ENCODE measurements at places on chromosomes 2 and 18. TPM values are rescaled to one million over a fixed set of nuclear protein-coding genes. Genes with fewer than 3 reads are reported as not detected.

DNA sequence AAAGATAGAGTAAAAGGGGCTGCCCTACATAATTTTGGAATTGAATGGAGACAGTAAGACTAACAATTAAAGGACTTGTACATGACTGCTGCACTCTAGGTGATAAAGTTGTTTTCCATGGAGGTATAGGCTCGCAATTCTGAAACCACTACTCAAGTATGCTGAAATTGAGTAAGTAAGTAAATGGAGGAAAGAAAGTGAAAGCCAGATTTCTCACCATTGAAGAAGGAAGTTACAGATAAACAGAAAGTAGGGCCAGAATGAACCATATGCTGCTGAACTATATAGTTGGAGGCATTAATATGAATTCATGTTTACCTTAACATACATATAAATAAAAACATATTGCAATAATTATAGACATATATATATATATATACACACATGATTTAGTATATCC lies 225.7 kb upstream of the ST6GAL2 start:
- no peak for DNase-seq

GRCh38 chr2:49278141-49278540 lies 123.8 kb upstream of the FSHR start:
- DNase-seq: no peak

GRCh38 chr18:44934901-44935300 lies 254.2 kb downstream of the SETBP1 start:
- DNase-seq: no peak

DNA sequence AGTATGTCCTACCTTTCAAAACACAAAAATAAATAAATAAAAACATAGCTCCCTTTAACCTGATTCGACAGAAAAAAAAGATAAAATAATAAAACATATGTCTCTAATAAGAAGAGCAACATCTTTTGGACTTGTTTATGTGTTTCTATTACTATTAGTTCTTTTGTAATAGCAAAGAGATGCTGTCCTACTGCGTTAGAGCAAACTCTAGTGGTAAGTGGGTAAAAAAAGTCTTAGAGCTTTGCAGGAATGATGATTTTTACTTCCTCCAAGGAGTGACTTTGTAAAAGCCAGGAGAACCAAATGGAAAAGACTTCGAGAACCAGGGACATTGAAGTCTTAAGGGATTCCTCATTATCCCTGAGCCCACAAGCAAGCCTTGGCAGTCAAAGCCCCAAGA lies 450.1 kb downstream of the METTL4 start:
- DNase-seq: no peak

- DNase-seq: no peak
These were observed 466.4 kb downstream of the MEIS1 start for GRCh38 chr2:66901344-66901743.

DNA sequence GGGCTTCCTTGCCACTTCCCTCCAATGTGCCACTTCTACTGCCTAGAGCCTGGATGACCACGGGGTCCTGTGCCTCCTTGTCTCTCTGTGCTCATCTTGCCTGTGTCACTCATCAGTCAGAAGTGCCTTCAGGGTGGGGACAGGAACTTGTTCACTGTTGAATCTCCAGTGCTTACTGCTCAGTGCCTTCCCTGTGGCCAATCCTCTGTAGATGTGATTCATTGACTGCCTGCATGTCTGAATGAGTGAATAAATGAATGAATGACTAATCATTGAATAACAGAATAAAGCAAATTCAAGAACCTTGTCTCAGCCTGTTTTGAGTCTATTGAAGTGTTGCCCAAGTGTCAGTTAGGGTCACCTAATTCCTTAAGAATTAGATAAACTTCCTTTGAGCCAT lies 42.3 kb upstream of the FAM136A start:
- no peak for DNase-seq

DNA sequence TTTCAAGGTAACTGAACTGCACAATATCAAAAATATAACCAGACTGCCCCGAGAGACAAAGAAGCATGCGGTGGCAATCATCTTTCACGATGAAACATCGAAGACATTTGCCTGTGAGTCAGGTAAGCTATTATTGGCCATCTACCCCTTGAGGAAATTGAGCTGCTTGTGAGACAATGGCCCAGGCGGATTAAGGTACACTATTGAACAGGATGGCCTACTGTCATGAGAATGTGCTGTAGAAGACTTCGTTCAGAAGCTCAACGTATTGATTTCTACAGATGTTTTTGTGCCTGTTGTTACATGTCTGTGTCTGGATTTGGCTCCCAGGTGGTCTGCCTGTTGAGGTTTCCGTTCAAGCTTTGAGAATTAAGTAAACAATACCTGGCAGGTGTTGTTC lies 198.7 kb downstream of the DOK6 start:
- no peak for DNase-seq

DNA sequence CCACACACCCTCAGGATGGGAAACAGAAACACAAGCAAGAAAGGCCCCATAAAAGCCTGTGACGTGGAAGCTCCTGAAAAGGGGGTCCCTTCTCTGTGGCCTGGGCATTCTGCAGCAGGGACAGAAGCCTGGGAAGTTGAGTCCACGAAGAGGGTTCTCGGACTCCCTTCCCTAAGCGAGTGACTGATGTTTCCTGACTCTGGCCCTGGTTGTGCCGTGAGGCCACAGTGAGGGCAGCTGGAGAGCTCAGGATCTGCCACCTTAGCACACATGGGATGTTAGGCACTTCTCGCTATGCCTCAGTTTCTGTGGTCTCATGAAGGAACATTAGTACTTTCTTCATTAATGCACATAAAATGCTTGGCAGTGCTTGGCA lies 87.2 kb upstream of the ZFP36L2 start:
- no peak for DNase-seq

DNA sequence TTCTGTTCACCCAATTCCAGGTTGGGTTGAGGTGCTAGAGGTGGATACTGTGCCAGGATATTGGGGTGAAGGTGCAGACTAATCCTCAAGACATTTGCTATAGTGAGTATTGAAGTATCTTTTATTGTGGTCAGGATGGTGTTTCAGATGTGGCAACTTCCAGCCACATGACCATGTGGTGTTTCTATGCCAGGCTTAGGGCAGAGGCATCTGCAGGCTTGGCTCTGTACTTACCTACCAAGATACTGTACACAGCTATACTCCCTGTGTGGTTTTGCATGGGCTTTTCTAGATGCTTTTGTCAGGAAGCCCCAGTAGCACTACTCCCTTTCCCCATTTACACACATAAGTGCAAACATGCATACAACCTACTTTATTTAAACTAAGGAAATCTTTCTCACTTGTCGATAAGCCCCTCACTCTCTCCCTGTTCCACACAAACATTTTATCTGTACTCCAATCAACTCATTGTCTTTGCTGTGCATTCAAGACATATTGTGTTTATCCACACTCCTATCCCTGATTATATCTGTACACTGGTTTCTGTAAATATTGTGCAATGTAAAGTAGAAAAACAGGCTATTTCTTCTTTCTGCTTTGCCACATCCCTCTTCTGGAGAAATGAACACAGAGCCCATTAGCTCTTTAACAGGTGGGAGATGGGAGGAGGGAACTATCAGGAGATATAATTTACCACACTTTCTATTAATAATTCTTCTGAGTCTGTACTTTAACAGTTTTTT lies 12.3 kb downstream of the ARL6IP6 start:
- DNase-seq: no peak

DNA sequence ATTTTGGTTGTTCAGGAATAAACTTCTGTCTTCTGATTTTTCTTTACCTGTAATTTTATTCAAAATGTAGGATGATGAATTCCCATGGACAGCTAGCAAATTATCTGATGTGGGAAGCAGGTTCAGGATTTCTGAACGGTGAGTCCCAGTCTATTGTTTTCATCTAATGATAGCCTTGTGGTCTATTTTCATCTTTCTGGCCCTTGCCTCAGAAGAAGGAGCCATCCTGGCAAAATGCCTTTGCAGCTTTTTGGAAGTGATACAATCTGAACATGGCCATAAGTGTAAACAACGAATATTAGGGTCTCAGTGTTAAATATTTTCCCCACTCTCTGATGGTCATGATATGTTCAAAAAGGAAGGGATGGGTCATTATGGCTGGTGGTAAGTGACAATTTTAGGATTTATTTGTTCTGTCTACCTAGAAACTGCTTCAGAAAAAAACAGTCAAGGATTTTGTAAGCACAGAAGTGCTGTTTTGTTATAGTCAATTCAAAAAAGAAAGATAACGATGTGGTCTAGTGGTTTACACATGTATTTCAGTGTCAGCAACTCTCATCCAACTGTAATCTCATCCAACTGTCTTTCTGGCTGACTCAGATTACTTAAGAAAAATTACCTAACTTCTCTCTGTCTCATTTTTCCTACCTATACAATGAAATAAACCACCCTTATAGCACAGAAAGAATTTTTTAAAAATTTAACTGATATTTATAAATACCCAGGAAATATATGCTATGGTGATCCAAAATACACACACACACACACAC lies 272.6 kb upstream of the ERBB4 start:
- no peak for DNase-seq

- DNase-seq: no peak
These were observed 166.9 kb downstream of the MYO3B start for GRCh38 chr2:170344663-170345346.

- no peak for DNase-seq
These were observed 35.7 kb upstream of the ACTR3 start for GRCh38 chr2:113854208-113854607.

DNA sequence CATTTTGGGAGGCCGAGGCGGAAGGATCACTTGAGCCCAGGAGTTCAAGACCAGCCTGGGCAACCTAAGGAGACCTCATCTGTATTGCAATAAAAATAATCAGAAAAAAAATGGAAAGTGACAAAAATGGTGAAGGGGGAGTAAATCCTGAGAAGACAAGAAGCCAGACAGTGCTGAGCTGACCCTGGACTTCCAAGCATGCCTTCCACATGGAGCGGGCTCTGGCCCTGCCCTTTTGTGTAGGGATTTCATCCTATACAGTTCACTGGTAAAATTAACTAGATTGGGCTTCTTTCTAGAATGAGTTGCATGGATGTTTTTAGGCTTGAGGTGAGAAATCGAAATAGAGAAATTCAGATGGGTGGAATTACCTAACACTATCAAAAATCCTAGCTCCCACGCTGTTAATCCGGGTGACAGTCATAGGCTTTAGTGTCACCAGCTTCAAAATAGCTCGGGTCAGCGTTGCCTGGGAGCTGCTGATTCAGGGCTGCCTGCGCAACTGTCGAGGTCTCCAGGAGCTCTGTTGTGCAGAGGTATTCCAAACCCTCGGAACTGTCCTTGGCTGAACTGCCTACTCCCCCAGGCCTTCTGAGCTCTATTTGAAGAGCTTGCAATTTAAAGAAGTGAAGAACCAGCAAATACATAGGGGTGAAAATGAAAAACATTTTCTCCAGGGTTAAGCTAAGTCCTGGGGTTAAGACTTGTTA lies 21.5 kb upstream of the ZNF532 start:
- no peak for DNase-seq

GRCh38 chr2:31075941-31076590 lies 62.2 kb downstream of the GALNT14 start:
- DNase-seq: no peak

- no peak for DNase-seq
These were observed 330.0 kb upstream of the POU3F3 start for GRCh38 chr2:104523921-104524320.

GRCh38 chr2:112141626-112142007 lies 3.4 kb downstream of the FBLN7 start:
- DNase-seq: no peak

- no peak for DNase-seq
These were observed 14.5 kb downstream of the SH3BP4 start for GRCh38 chr2:234966340-234966739.

- no peak for DNase-seq
These were observed 143.7 kb downstream of the ATL2 start for GRCh38 chr2:38233231-38233983.

DNA sequence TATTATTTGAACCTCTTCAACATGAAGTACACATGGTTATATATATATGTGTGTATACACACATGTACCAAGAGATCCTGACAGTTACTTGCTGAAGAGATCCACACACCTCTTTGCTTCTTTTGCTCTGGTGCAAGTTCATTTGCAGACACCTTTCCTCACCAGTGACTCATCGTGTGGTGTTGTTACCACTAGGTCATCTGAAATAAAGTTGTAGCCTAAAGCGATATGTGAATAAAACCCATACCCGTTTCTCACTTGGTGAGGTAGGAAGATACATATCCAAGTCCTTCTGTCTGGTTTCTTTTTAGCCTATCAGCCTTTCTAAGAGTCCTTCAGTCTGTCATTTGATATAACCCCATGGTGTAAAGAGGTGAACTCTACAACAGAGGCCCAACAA lies 379.4 kb upstream of the RAB12 start:
- no peak for DNase-seq

- DNase-seq: no peak
These were observed 11.4 kb upstream of the RAB31 start for GRCh38 chr18:9696701-9697100.

GRCh38 chr2:221203125-221203524 lies 369.0 kb downstream of the EPHA4 start:
- no peak for DNase-seq

GRCh38 chr2:221502270-221503010 lies 69.7 kb downstream of the EPHA4 start:
- no peak for DNase-seq

- no peak for DNase-seq
These were observed 145.0 kb downstream of the TTC27 start for GRCh38 chr2:32772638-32773447.

GRCh38 chr2:41000906-41001305 lies 549.0 kb upstream of the SLC8A1 start:
- no peak for DNase-seq

DNA sequence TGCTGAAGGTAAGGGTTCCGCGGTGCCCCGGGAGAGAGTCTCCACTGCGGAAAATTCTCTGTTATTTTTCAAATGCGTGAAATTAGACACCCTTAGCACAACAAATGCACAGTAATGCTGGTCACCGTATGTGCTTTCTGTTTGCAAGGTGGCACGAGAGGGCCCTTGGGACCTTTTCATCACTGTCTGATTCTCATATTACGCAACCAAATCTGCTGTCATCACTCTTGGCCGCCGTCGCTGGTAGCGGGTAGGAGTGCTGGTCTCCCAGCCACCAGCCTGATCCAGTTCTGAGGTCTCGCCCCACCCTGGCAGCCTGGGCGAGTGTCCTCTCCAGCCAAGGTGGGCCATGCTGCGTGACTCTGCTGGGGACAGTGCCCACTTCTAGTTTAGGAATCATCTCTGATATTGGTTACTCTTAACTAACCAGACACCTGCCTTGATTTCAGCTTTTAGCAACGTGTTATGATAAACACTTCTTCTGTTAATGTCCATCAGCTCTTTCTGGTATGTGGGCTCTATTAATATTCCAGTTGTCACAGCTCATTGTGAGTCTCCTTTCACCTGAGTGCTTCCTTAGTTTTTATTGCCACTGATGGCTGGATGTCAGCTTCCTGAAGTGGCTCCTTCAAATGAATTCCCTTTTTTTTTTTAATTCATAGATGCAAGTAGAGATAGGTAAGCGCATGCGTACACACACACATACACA lies 199.4 kb downstream of the GBX2 start:
- peak; percentile 48 for DNase-seq

GRCh38 chr18:32717126-32717525 lies 55.7 kb downstream of the KLHL14 start:
- DNase-seq: no peak

The ANKRD29 gene
- 0.24 TPM for total RNA-seq

The CFAP65 gene
- 0.06 TPM for total RNA-seq

The HOXD8 gene
- 0.63 TPM for total RNA-seq

The MEP1B gene
- total RNA-seq: not detected

The SCG2 gene
- 4.4 TPM for total RNA-seq

The TMEM87B gene
- total RNA-seq: 16.8 TPM

The WDR75 gene
- 15.8 TPM for total RNA-seq

The DYNAP gene
- total RNA-seq: not detected

The COL3A1 gene
- 165 TPM for total RNA-seq

The DLGAP1 gene
- 0.28 TPM for total RNA-seq

The TMEM247 gene
- total RNA-seq: not detected

The MATN3 gene
- 0.25 TPM for total RNA-seq

The TUBA3E gene
- not detected for total RNA-seq

The GPR45 gene
- not detected for total RNA-seq

All from pancreas (tissue), 10 donors.